T-helper 2 cell (primary cell): ENCODE measurements at places on chromosomes 11 and 22.

DNA sequence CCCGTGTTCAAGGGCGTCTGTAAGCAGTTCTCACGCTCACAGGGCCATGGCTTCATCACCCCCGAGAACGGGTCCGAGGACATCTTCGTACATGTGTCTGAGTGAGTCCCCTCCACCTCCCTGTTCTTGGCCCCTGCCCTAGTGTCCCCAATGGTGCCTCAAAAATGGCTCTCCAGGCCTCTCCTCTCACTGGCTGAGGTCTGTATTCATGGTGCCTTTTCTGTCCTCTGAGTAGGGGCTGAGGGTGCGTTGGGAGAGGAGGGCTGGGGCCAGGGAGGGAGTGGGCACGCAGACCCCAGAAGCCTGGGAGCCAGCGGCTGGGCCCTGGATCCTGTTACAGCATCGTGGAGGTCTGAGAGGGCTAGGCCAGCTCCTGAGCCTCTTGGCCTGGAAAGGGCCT is 12.9 kb downstream of the CSDC2 start:
- no peak for DNase-seq

DNA sequence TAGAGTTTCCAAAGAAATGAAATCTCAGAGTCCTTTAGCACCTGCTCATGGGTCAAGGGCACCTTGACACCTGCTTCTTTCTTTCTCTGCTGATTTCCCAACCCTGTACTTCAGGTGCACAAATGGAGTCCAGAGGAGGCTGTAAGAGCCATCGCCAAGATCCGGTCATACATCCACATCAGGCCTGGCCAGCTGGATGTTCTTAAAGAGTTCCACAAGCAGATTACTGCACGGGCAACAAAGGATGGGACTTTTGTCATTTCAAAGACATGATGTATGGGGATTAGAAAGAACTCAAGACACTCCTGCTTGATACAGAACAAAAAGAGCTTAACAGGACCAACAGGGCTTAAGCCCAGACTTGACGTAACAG is 5.9 kb downstream of the PTPMT1 start:
- no peak for DNase-seq

DNA sequence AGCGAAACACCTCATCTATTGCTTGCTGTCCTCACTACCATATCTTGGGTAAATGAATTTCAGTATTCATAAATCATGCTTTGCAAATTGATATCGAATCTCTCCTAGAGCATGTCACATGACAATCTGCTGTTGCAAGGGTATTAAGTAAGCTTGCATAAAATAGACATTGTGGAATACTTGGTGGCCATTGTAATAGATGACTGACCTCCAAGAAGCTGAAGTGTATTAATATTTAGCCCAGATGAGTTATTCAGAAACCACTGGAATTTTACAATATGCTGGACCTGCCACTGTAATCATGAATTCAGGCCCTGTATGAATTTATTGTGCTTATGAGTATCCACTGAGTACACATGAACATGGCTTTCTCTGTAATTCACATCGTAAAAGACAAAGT is 289.7 kb upstream of the ARHGAP42 start:
- no peak for DNase-seq

GRCh38 chr11:102664001-102664752 is 39.0 kb upstream of the MMP20 start:
- DNase-seq = no peak

DNA sequence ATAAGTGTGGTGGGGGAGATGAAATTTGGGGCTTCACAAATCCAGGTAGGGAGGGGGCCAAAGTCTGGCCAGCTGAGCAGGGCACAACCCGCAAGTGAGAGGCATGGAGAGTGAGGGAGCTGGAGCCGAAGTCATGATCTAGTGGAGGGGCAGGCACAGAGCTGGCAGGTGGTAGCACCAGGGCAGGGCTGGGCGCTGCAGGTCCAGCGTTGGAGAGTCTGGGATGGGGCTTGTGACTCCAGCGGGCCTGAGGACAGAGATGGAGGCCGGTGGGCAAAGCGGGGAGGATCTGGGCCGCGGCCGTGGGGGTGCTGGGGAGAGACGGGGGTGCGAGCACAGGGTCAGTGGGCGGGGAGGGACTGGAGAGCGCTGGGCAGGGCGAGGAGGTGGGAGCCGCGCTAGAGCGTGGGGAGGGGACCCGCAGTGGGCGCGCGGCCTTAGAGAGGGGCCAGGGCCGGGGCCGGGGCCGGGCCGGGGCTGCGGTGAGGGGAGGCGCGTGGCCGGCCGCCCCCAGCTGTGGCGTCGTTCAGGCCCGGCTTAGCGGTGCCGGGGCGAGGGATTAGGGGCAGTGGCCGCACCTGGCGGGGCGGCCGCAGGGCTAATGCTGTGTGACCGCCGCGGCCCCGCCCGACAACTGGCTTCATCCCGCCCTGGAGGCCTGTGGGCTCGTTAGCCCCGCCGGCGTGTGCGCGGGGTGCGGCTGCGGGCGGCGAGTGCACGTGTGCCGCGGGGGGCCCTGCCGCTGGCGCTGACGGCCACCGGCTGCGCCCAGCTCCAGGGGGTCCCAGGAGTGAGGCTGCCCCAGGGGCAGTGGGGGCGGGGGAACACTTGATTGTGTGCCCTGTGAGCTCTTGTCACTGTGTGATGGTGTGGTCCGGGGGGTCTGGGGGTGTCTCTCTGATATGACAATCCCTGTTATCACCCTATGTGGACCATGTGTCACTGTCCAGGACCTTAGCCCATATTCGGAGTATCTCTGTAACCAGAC is 23.6 kb upstream of the MYOD1 start:
- DNase-seq = no peak

GRCh38 chr11:107017433-107018218 is 650 bp downstream of the GUCY1A2 start:
- DNase-seq = no peak

DNA sequence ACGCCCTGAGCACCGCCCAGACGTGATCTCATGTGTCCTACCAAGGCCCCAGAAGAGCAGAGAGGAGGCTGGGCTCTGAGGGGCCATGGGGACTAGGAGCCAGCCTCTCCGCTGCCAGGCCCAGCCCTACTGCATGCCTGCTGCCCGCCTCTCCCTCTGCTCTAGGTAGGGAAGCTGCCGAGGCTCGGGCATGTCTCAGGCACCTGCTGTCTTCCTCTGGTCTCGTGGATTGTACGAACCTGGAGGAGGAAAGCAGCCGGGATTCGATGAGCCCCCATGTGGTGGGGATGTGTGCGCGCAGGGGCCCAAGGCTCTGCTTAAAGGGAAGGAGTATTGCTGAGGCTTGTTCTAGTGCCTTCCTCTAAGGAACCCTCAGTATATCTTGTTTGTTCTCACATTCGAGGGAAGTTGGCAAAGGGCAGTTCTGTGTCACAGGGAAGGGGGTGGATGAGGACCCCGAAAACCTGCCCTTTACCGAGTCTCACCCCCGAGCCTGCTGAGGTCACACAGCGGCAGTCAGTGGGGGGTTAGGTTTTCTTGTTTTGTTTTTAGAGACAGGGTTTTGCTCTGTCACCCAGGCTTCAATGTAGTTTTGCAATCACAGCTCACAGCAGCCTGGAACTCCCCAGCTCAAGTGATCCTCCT is 21.2 kb downstream of the DAGLA start:
- no peak for DNase-seq

GRCh38 chr11:60064111-60064510 is 7.6 kb downstream of the MS4A3 start:
- no peak for DNase-seq

GRCh38 chr11:827897-828192 is at the start of gene CRACR2B:
Gene CRACR2B, plus strand, starts transcription at chr11:827919. Its CDS starts 689 bp downstream, at chr11:828608.
- no peak for DNase-seq

GRCh38 chr11:128800871-128801417 is 66.2 kb downstream of the KCNJ1 start:
- no peak for DNase-seq

DNA sequence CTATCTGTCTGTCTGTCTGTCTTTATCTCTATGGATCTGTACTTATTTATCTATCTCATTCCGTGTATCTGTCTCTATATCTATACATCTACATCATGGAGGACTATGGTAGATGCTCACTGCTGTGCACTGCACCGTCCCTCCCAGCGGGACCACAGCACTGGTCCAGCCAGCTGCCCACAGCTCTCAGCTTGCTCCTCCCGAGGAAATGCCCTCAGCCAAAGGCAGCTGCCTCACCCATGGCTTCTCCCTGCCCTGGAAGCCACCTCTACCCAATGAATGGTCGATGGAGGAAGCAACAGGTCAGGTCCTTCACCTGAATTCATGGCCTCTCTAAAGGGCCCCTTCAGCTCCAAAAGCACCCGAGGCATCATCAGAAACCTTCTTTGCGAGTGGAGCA is 14.7 kb upstream of the CD81 start:
- DNase-seq = no peak

DNA sequence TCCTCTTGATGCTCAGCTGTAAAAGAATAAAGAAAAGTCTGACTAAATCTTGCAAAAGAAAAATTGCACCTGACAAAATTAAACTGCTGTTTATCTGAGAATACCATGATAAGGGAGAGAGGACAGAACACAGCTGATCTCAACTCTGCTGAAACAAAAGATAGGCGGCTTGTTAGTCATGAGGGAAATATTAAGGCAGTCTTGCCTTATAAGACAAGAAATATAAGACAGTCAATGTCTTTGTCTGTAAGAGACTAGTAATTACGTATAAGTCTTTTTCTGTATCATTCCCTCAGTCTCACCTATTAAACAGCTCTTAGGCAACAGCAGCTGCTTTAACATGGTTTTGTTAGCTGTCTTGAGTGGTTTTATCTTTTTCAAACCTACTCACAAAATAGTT is 296.6 kb downstream of the LUZP2 start:
- DNase-seq = no peak

DNA sequence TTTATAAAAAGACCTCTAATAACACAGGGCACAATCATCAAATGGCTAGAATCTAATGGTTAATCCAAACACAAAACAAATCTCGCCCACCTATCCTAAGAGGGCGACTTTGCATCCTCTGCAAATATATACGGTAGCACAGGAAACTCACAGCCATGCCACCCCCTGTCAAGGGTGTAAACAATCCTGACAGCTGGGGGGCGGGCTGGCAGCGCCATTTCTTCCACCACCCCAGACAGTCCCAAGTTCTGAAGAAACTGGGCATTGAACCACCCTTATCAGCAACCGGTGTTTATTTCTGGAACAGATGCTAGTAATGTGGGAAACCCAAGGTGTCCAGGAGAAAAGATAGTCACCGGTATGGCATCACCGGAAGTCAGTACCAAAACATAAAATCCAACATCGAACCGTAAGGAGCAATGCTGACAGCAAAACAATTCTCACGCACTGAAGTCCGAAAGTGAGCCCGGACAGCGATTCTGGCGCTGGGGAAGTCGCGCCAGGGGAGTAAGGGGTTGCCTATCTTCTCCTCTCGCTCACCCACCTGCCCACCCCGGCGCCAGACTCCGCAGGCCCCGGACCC is 825 bp downstream of the FBXO3 start:
- DNase-seq = peak; percentile 16

DNA sequence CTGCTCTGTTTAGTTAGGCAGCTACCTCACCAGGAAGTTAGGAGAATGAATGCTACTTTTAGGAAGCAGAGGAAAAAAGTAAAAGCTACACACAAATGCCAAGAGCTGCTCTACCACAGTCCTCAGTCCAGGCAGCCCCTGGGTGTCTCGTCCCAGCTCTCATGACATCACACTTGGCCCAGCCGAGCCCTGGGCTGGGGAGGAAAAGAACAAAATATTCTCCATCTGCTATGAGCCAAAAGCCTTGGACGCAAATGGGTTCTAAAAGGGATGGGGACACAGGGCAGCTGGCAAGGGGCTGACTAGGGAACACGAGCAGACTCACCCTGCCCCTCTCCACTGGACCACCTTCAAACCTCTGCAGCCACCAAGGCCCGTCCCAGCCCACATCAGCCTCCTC is 26.1 kb downstream of the TMEM184B start:
- no peak for DNase-seq

GRCh38 chr11:33443684-33444083 is 186.5 kb downstream of the HIPK3 start:
- DNase-seq = no peak

- no peak for DNase-seq
These were observed 164.7 kb downstream of the MAML2 start for GRCh38 chr11:96178049-96178886.

DNA sequence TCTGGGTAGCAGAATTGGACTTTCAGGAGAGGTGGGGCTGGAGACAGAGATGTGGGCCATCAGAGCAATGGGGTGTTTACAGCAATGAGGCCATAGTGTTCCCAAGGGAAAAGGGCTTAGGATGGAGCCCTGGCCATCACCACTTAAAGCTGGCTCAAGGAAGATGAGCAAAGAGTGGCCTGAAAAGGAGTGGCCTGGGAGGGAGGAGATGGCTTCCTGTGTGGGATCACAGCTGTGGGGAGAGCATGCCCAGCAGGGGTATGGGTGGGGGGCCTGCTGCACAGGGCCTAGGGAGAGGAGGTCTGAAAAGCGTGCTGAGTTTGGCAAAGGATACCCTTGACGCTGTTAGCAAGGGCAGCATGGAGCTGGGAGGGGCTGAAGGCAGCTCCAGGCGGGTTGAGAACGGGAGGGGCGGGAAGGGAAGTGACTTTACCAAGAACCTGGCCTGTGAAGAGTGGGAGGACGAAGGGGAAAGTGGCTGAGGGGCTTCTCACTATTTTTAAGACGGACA is 13.9 kb downstream of the LRRC32 start:
- DNase-seq = no peak

GRCh38 chr11:100687054-100687629 is at the start of gene ARHGAP42:
Gene ARHGAP42, plus strand, starts transcription at chr11:100687288. Its CDS starts 391 bp downstream, at chr11:100687679.
- DNase-seq = no peak

- peak; percentile 21 for DNase-seq
These were observed 136.1 kb downstream of the TENM4 start for GRCh38 chr11:79304599-79305212.

DNA sequence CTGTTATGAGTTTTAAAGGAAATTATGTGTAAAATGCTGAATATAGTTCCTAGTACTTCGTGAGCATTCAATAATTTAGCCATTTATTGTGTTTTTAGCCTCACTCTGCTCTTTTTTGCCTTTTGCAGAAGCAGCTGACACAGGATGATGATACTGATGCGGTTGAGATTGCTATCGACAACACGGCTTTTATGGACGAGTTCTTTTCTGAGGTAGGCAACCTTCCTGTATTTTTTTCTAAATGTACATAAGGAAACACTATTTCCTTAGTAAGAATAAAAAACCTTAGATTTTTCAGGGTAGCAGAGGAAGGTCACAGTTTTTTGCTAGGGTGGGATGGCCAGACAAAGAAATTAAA is 17.9 kb downstream of the STX3 start:
- DNase-seq = no peak

- no peak for DNase-seq
These were observed 138.2 kb downstream of the NECTIN1 start for GRCh38 chr11:119590651-119591351.
